SW480 (cell line): ENCODE measurements at places on chromosomes 5 and 9.
A peak's percentile ranks its signal among the peaks of the same experiment; 100 is the strongest.

DNA sequence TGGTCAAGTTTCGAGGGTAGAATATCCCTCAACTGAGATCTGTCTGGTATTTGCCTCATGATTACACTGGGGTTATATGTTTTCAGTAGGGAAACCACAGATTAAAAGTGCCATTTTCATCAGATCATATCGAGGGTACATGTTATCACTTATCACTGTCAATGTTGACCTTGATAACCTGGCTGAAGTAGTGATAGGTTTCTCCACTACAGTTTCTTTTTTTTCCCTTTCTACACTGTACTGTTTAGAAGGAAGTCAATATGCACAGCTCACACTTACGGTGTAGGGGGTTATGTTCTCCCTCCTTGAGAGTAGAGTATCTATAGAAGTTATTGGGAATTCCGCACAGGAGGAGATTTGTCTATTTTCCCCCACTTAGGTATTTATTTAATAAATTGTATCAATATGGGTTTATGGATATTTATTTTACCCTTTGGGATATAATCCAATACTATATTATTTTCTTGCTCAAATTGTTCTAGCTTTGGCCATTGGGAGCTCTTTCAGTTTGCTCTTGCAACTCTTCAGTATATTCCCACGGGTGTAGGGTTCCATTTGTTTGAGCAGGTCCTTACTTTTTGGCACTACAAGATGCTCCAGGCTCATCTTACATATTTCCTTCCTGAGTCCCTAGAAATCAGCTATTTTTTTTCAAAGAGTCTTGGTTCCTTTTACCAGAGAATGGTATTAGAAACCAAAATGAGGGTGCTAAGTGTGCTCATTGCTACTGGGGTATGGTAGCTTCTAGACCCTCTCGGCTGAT is 444.5 kb downstream of the RAB3C start:
- no peak for DNase-seq

- peak; percentile 76 for DNase-seq
Measured at GRCh38 chr5:180784497-180785097, 18.0 kb downstream of the MGAT1 start.

GRCh38 chr5:118637947-118638670 is 350.2 kb downstream of the DTWD2 start:
- DNase-seq: no peak

DNA sequence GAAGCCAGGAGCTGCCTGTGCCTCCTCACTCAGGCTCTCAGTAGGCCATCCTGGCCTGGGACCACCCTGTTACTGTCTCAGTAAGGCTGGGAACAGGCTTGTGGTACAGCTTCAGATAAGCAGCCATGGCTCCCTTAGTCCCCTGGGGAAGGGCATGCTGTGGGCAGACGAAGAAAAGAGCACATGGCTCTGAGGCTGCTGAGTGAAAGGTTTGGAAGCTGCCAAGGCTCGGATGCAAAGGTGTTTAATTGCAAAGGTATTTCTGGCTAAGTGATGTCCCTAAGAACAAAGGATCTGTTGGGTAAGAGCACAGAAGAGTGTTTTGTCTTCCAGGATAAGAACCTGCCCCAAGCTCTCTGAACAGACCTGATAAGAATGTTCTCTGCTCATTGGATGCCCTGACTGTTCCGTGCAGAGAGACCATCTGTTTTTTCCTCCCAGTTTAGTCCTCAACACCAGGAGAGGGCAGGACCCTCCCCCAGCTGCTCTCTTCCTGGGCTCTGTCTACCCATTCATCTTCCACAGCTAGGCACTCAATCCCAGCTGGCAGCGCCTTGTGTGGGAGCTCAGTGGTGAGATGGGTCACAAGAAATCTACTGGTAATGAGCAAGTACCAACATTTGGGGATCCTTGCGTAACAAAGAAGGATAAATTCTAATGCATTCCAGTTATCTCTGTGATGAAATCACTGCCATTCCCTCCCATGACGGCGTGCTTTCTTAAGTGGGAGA is 17.7 kb downstream of the ANGPTL2 start:
- no peak for DNase-seq

DNA sequence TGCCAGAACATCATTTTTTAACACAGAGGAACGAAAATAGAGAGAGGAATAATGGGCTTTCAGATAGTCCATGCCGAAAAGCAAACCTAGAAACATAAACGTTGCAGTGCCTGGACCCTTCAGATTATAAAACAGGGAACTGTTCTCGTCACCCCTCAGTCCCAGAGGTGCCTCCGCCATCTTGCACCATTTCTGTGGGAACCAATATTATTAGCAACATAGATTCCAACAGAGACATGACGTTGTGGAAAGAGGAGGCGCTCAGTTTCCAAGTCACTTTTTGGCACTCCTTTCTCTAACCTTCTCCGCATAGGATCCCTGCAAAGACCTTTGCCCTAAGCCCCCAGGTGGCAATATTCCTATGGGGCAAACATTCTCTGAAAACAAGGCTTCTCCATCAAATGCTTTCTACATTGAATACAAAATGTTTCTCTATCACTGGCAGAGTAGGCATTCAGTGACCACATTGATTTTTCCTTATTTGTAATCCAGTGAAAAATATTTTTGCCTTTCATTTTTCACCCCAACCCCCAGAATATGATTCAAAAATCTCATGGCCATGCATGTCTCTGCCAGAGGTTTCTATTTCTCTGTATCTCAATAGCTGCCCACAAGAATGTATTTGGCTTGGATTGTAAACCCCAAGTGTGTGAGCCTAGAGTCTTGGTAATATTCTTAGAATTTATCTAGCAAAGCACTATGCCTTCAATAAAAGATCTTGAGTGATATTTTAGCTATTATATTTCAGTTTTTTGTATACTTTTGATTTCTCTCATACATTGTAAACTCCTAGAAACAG is 500.8 kb upstream of the WWC1 start:
- DNase-seq: no peak

GRCh38 chr5:105150323-105150722 is 1587.7 kb upstream of the NUDT12 start:
- DNase-seq: no peak

DNA sequence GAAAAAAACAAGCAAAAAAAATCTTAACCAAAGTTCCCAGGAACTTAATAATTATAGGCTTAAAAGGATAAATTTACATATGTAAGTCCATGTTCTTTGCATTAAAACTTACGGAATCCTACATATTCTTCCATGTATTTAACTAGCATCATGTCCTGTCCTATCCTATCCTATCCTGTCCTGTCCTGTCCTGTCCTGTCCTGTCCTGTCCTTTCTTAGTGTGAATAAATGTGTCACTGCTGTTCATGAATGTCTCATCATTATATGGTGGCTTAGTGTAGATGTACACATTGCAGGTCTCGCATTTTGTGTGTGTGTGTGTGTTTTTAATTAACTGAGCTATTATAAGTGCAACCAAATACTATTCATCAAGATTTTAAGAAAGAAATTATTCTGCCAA is 90.0 kb downstream of the TMEM167A start:
- no peak for DNase-seq

- no peak for DNase-seq
Measured at GRCh38 chr5:120657104-120657503, 193.0 kb downstream of the PRR16 start.

GRCh38 chr5:139394654-139395566 is at the start of gene PROB1:
Gene PROB1 (minus strand): TSS chr5:139395104. CDS start chr5:139395081, 23 bp downstream.
- DNase-seq: no peak

GRCh38 chr9:100352201-100352726 is 478 bp downstream of the TEX10 start:
- peak; percentile 12 for DNase-seq

- no peak for DNase-seq
Measured at GRCh38 chr5:72552041-72552557, 44.9 kb upstream of the ZNF366 start.

GRCh38 chr5:157518963-157519362 is 56.6 kb downstream of the ADAM19 start:
- no peak for DNase-seq

- DNase-seq: no peak
Measured at GRCh38 chr5:172802567-172803176, 31.4 kb upstream of the ERGIC1 start.

- no peak for DNase-seq
Measured at GRCh38 chr9:18896531-18897179, 136.4 kb downstream of the SAXO1 start.

GRCh38 chr5:177458912-177459350 is 12.3 kb downstream of the PRR7 start:
- no peak for DNase-seq

- no peak for DNase-seq
Measured at GRCh38 chr5:57693488-57694305, 211.1 kb upstream of the ACTBL2 start.

DNA sequence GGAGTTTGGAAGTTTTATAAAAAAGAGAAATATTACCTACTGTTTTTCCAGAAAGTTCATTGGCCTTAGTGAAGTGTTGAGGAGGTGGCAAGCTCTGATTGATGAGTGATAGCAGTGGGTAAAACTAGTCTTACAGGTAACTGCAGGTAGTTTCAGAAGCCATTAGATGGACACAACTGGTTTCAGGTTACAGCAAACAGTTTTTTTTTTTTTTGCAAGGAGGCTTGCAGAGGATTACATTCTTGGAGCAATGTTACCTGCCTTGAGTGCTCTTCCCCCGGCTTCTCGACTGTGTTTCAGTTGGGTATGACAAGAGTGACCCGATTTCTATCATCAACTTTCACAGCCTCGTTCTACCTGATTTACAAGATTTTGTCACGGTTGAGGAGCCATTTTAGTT is 333.4 kb downstream of the YTHDC2 start:
- DNase-seq: no peak

GRCh38 chr5:23316060-23316591 is 191.3 kb upstream of the PRDM9 start:
- DNase-seq: no peak

GRCh38 chr9:127518091-127518856 is 67.0 kb downstream of the LRSAM1 start:
- DNase-seq: no peak

DNA sequence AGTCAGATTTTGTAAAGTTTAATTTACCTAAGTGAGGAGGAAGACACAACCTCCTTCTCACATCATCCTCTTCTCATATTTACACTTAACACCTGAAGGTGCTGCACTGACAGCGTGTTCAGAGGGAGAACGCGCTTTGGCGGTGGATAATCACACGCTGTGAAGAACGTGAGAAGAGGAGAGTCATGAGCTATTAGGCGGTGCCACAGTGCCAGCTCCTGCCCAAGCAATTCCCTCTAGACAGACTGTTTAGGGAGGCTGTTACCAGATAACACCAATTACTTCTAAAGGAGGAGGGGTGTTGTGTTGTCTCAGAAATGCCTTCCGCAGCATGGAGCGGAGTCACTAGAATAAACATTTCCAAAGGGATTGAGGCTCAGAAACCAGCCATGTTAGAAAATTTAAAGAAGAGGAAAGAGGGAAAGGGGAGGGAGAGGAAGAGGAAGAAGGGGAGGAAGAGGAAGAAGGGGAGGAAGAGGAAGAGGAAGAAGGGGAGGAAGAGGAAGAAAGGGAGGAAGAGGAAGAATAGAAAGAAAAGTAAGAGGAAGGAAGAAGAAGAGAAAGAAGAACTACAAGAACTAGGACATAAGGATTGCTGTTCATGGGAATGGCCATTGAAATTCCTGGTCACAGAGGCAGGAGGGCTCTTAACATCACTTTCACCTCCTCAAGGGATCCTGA is 37.3 kb upstream of the WWC1 start:
- no peak for DNase-seq

DNA sequence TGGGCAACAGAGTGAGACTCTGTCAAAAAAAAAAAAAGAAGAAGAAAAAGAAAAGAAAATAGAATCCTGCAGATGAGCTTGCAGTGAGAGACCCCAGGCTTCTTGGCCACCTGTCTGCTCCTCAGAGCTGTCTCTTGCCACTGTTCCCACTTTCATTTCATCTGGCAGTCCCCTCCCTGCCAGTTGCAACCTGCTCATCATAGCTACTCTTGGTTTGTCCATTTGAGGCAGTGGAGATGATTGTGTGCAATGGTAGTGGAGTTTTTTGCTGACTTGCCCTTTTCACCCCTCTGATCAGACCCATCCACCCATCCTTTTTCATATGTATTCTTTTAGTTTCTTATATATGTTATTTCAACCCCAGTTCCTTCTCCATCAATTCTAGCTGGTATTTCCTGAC is 28.7 kb downstream of the ANKRD33B start:
- DNase-seq: no peak

- peak; percentile 68 for DNase-seq
Measured at GRCh38 chr9:93589688-93590087, 13.3 kb downstream of the PHF2 start.
